ENCODE measurements at places on chromosomes 5 and 9. TPM values are rescaled to one million over a fixed set of nuclear protein-coding genes. Genes with fewer than 3 reads are reported as not detected.
A peak's percentile ranks its signal among the peaks of the same experiment; 100 is the strongest.

PTPN3 gene
- 3.1 TPM for total RNA-seq

ADGRV1 gene
- total RNA-seq, result 97.6 TPM

GRCh38 chr9:15936306-15936921, 383.6 kb downstream of the CCDC171 start:
- no peak overlapping the region for H3K27ac ChIP-seq
- H3K4me3 ChIP-seq, result no peak overlapping the region

DNA sequence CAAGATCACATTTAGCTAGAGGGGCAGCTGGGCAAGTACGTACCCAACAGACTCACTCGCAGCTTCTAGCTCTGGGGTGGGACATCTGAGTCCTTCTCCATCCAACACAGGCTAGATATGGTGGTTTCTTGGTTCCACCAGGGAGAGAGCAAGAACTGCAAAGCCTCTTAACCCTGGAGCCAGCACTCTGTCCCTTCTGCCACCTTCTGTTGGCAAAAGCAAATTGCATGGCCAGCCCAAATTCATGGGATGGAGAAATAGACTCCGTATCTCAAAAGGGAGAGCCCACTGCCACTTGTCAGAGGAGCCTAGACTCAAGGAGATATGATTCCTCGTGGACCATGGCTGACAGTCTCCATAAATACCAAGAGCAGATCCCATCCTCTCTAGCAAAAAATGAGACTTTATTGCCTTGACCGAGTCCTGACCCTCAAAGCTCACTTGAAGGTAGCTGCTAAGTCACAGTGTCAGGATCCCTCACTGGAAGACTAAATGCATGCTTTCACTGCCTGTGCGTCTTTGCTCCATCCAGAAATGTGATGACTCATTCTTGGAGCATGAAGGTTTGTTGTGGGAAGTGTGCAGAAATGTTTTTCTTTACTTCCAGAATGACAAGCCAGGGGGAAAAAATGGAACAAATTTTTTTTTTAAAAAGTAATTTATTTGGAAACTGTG, 28.8 kb upstream of the ROR2 start:
- H3K4me3 ChIP-seq, result no peak overlapping the region
- no peaks in the 10 kb centered on the region for H3K27me3 ChIP-seq
- no peaks in the 10 kb centered on the region for H3K4me1 ChIP-seq
- no peaks in the 10 kb centered on the region for H3K36me3 ChIP-seq
- H3K27ac ChIP-seq, result no peak overlapping the region

F2RL2 gene
- total RNA-seq, result 0.84 TPM

TAF1L gene
- total RNA-seq, result not detected

- H3K27me3 ChIP-seq, result no peaks in the 10 kb centered on the region
These were observed 161.5 kb downstream of the EBF1 start for GRCh38 chr5:158938200-158938599.

DNA sequence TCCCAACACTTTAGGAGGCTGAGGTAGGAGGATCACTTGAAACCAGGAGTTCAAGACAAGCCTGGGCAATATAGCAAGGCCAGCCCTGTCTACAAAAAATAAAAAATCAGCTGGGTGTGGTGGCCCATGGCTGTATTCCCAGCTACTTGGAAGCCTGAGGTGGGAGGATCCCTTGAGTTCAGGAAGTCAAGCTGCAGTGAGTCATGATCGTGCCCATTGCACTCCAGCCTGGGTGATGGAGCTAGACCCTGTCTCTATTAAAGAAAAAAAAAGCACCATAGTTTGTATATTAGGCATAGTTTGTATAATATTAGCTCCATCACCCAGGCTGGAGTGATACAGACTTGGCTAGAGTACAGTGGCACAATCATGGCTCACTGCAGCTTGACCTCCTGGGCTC, 9.6 kb upstream of the NME5 start:
- no peak for DNase-seq
- no peaks in the 10 kb centered on the region for H3K4me1 ChIP-seq

- no peaks in the 10 kb centered on the region for H3K4me1 ChIP-seq
- no peak overlapping the region for H3K4me3 ChIP-seq
- no peaks in the 10 kb centered on the region for H3K27me3 ChIP-seq
- no peak for DNase-seq
- H3K36me3 ChIP-seq, result no peaks in the 10 kb centered on the region
These were observed 11.9 kb upstream of the ARHGAP26 start for GRCh38 chr5:142758062-142758795.

GRCh38 chr9:134369416-134370212, 43.4 kb downstream of the RXRA start:
- H3K36me3 ChIP-seq, result no peaks in the 10 kb centered on the region
- H3K27ac ChIP-seq, result no peak overlapping the region
- peaks cover 5% of the 10 kb centered on the region for H3K4me1 ChIP-seq
- no peak overlapping the region for H3K4me3 ChIP-seq

TRIM36 gene
- total RNA-seq, result 15.9 TPM

GRCh38 chr9:77726814-77727213, 78.7 kb upstream of the GNA14 start:
- peaks cover 50% of the 10 kb centered on the region for H3K36me3 ChIP-seq
- no peaks in the 10 kb centered on the region for H3K27me3 ChIP-seq
- no peaks in the 10 kb centered on the region for H3K4me1 ChIP-seq
- no peak for DNase-seq
- H3K27ac ChIP-seq, result no peak overlapping the region

DNA sequence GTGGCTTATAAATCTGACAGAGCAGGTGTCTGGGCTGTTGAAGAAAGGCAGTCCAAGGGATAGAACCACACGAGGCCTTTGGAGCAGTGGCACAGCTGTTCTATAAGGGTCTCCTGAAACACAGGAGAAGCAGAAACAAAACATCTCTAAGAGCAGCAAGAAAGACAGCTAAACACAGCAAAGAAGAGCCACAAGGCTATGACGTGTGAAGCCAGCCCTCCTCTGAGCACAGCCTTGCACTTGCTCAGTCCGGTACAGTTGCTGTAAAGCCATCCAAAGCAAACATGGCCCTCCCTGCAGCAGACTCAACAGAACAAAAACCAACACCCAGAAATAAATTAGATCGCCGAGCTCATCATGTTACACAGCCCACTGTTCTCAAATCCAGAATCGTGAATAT, 2.6 kb upstream of the GZMK start:
- no peak overlapping the region for H3K27ac ChIP-seq
- H3K36me3 ChIP-seq, result no peaks in the 10 kb centered on the region
- DNase-seq, result no peak
- no peaks in the 10 kb centered on the region for H3K4me1 ChIP-seq

GRCh38 chr5:149415066-149415967, 36.2 kb upstream of the IL17B start:
- no peak overlapping the region for H3K4me3 ChIP-seq
- no peak for DNase-seq
- peaks cover 9% of the 10 kb centered on the region for H3K4me1 ChIP-seq
- H3K27me3 ChIP-seq, result no peaks in the 10 kb centered on the region
- H3K27ac ChIP-seq, result no peak overlapping the region

- no peak overlapping the region for H3K4me3 ChIP-seq
- peaks cover under 1% of the 10 kb centered on the region for H3K4me1 ChIP-seq
- no peak overlapping the region for H3K27ac ChIP-seq
- DNase-seq, result peak; percentile 31
- no peaks in the 10 kb centered on the region for H3K36me3 ChIP-seq
These were observed 196.2 kb downstream of the RGS3 start for GRCh38 chr9:113659740-113660139.

IL9 gene
- not detected for total RNA-seq

DNA sequence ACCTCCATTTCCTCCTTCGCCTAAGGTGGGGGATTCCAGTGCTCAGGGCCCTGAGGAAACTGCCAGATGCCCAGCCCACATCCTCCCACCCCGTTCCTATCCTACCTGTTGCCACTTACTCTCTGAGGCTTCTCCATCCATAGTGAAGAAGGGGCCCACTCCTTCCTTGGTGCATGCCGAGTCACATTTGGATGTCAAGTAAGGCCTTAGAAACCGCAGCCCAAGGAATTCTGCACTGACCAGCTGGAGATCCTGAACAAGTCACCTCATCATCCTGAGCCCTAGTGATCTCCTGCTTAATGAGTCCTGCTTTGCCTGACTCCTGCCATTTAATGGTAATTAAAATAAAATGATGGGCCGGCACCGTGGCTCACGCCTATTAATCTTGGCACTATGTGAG, 6.7 kb upstream of the TNIP1 start:
- no peak overlapping the region for H3K27ac ChIP-seq
- DNase-seq, result no peak
- H3K27me3 ChIP-seq, result peaks cover 6% of the 10 kb centered on the region
- H3K36me3 ChIP-seq, result no peaks in the 10 kb centered on the region

FOXD4 gene
- 0.47 TPM for total RNA-seq

PTCD2 gene
- 9.5 TPM for total RNA-seq

DNA sequence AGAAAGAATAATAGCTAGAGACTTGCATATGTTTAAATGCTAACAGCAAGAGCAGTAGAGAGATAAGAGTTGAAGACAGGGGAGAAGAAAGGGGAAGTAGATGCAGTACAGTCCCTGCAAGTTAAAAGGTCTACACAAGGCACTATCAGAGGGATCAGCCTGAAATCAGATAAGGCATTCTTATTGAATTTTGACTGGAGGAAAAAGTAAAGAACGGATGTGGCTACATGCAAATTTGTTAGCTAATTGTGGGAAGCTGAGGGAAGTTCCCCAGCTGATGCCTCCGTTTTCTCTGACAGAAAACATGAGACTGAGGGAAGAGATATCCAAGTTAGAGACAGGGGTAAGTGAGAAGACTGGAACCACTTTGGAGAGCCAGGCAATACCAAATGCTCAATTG, 12.9 kb upstream of the RHOBTB3 start:
- peak overlapping the region; percentile 78 for H3K4me3 ChIP-seq
- peaks cover 5% of the 10 kb centered on the region for H3K4me1 ChIP-seq
- DNase-seq, result no peak
- peaks cover 70% of the 10 kb centered on the region for H3K36me3 ChIP-seq

ARHGEF37 gene
- 1.3 TPM for total RNA-seq

DNA sequence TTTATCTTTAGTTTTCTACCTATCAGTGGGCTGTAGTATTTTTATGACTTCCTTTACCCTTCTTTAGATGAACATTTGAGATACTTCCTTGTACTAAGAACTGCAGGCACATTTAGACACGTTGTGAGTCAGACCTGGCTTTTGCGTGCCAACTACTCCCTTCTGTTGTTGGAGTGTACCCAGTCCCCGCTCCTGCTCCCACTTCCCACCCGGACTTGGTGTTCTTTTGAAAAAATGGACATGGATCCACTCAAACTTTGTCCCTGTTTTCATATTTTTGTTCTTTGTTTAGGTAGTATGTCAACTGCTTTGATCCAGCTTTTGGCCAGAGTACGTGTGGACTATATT, 60.7 kb downstream of the PARP8 start:
- no peak overlapping the region for H3K27ac ChIP-seq
- no peaks in the 10 kb centered on the region for H3K27me3 ChIP-seq
- no peaks in the 10 kb centered on the region for H3K4me1 ChIP-seq

TAF11L8 gene
- total RNA-seq, result not detected

DNA sequence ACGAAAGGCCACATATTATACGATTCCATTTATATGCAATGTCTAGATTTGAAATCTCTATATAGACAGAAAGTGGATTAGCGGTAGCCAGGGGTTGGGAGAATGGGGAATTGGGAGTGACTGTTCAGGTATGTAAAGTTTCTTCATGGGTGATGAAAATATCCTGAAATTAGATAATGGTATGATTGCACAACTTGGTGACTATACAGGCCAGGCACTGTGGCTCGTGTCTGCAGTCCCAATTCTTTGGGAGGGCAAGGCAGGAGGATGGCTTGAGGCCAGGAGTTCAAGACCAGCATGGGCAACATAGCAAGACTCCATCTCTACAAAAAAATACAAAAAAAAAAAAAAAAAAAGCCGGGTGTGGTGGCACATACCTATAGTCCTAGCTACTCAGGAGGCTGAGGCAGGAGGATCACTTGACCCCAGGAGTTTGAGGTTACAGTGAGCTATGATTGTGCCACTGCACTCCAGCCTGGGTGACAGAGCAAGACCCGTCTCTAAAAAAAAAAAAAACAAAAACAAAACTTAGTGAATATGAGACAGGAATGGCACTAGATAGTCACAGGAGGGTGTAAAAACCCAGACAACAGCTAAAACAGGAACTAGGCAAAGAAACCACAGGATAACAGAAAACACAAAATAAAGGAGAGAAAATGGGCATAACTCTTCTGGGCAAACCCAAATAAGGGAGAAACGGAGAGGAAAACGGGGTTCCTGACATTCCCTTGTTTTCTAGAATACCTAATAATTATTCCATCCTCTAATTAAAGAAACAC, 72.1 kb upstream of the ZNF618 start:
- H3K27ac ChIP-seq, result no peak overlapping the region
- no peaks in the 10 kb centered on the region for H3K36me3 ChIP-seq
- H3K4me3 ChIP-seq, result no peak overlapping the region
- no peak for DNase-seq

QRFP gene
- not detected for total RNA-seq

DNA sequence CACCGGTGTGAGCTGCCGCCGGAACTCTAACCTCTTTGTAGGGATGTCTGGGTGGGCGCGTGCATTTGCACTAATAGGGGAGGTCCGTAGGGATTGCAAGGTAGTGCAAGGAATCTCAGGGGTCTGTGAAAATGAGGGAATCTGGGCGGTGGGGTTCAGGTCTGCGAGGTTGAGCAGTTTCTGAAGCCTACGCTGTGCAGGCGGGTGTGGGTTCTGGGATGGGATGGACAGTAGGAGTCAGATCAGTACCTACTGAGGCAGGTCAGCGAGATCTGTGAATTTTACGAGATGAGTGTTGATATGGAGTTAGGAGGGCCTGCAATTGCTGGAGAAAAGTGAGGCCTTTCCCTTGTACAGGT, 856 bp upstream of the ATOSB start:
- no peaks in the 10 kb centered on the region for H3K27me3 ChIP-seq
- no peak for DNase-seq
- H3K27ac ChIP-seq, result peak overlapping the region; percentile 81
- no peaks in the 10 kb centered on the region for H3K36me3 ChIP-seq
- peak overlapping the region; percentile 87 for H3K4me3 ChIP-seq

DNA sequence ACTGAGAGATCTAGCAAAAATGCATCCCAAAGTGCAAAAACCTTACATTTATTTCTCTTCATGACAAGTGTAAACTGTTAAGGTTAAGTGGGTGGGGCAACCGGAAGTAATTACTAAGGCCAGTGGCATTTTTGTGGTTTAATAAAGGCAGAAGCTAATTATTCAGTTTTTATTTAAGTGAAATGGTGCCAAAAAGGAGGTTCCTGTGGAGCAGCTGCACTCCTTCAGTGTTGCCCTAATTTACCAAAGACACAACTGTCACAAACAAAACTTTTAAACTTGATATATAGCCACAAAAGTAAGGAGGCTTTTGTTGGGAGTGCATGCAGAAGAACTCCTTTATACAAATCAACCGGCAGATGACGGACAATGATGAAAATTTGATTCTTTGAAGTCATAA, 81.6 kb downstream of the NDUFS4 start:
- H3K4me1 ChIP-seq, result peaks cover 8% of the 10 kb centered on the region
- no peak overlapping the region for H3K4me3 ChIP-seq
- peak overlapping the region; percentile 33 for H3K27ac ChIP-seq

- no peak overlapping the region for H3K4me3 ChIP-seq
- no peaks in the 10 kb centered on the region for H3K36me3 ChIP-seq
- DNase-seq, result peak; percentile 41
- peaks cover 5% of the 10 kb centered on the region for H3K4me1 ChIP-seq
- no peak overlapping the region for H3K27ac ChIP-seq
These were observed 105.2 kb downstream of the RGS3 start for GRCh38 chr9:113568571-113569321.

GRCh38 chr9:112822618-112823017, 68.1 kb downstream of the SLC46A2 start:
- no peak for DNase-seq
- H3K27me3 ChIP-seq, result no peaks in the 10 kb centered on the region
- H3K4me1 ChIP-seq, result no peaks in the 10 kb centered on the region
- H3K4me3 ChIP-seq, result no peak overlapping the region

GRCh38 chr5:78827725-78828124, 157.4 kb downstream of the ARSB start:
- no peaks in the 10 kb centered on the region for H3K27me3 ChIP-seq
- H3K4me3 ChIP-seq, result no peak overlapping the region
- no peaks in the 10 kb centered on the region for H3K36me3 ChIP-seq
- DNase-seq, result no peak
- peaks cover 6% of the 10 kb centered on the region for H3K4me1 ChIP-seq

All from endodermal cell (in vitro differentiated cells).